Large intestine (tissue), 12 donors: ENCODE measurements at places on chromosomes 7 and 10.

GRCh38 chr7:42527004-42527403 is 290.0 kb upstream of the GLI3 start:
- no peak overlapping the region for H3K4me3 ChIP-seq
- no peaks in the 10 kb centered on the region for H3K4me1 ChIP-seq
- no peaks in the 10 kb centered on the region for H3K36me3 ChIP-seq

DNA sequence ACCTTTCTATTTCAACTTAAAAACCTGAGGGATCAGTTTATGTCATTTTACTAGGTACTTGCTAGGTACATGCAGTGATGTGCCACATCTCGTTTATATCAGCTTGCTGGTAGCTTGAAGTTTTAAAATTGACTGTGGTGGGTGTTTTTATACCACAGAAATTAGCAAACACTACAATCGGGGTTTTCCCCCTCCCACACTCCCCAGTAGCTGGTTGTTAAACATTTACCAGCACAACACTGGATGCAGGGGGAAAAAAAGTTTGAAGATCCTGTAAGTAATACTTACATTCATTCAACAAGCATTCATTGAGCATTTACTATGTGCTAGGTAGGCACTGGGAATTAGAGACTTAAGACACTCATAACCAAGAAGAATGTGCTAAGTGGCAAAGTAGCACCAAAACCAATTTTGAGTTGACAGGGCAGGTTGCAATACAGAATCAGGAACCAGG is 32.6 kb downstream of the USP6NL start:
- H3K4me3 ChIP-seq = no peak overlapping the region
- H3K27ac ChIP-seq = no peak overlapping the region
- no peaks in the 10 kb centered on the region for H3K27me3 ChIP-seq
- peaks cover 2% of the 10 kb centered on the region for H3K36me3 ChIP-seq

DNA sequence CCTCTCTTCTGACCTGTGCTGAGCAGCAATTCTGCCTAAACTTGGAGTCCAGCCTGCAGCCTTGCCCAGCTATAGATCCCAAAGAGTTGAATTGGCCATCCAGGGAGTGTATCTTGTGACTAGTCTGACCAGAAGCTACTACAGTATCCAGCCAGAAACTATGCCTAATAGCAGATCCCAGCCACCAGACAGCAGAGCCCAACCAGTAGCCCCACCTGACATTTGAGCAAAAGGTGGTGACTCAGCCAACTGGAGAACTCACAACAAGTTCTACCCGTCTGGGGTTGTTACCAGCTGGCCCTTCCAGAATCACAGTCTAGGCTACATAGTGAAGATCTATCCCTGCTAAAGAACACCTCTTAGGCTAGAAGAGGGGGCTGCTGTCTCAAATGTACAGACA is 315.0 kb downstream of the CRPPA start:
- no peak overlapping the region for H3K4me3 ChIP-seq
- H3K36me3 ChIP-seq = no peaks in the 10 kb centered on the region
- no peak overlapping the region for H3K27ac ChIP-seq
- H3K27me3 ChIP-seq = no peaks in the 10 kb centered on the region
- H3K4me1 ChIP-seq = no peaks in the 10 kb centered on the region

GRCh38 chr7:105350906-105351305 is 37.8 kb downstream of the SRPK2 start:
- no peak overlapping the region for H3K4me3 ChIP-seq
- H3K27ac ChIP-seq = no peak overlapping the region
- peaks cover 7% of the 10 kb centered on the region for H3K4me1 ChIP-seq
- no peaks in the 10 kb centered on the region for H3K27me3 ChIP-seq
- DNase-seq = no peak

- no peaks in the 10 kb centered on the region for H3K4me1 ChIP-seq
- peaks cover 3% of the 10 kb centered on the region for H3K36me3 ChIP-seq
- DNase-seq = no peak
- no peak overlapping the region for H3K4me3 ChIP-seq
- H3K27ac ChIP-seq = no peak overlapping the region
These were observed 60.3 kb downstream of the PLXDC2 start for GRCh38 chr10:19876570-19876969.

GRCh38 chr10:78747401-78748234 is 321.1 kb upstream of the ZMIZ1 start:
- no peak overlapping the region for H3K4me3 ChIP-seq
- H3K36me3 ChIP-seq = no peaks in the 10 kb centered on the region
- peak; percentile 85 for DNase-seq
- H3K27me3 ChIP-seq = no peaks in the 10 kb centered on the region
- H3K27ac ChIP-seq = peak overlapping the region; percentile 79

DNA sequence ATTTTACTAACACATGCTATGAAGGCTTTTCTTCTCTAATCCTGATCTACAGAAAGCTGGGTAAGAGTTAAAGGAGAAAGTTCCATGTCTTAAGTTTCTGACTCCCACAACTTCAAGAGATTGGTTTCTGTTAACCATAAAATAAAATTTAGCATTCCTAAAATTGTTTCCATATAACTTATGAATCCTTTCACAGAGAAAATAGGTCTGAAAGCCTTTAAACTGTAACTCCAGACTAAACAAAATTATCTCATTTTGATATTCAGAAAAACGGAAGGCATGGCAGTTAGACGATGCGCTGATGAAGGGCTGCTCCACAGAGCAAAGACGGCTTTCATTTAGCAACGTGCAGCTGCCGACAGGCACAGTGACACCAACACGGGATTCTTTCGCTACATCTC is 133.3 kb downstream of the SLC25A13 start:
- no peak for DNase-seq
- H3K36me3 ChIP-seq = peaks cover 49% of the 10 kb centered on the region
- no peaks in the 10 kb centered on the region for H3K4me1 ChIP-seq

DNA sequence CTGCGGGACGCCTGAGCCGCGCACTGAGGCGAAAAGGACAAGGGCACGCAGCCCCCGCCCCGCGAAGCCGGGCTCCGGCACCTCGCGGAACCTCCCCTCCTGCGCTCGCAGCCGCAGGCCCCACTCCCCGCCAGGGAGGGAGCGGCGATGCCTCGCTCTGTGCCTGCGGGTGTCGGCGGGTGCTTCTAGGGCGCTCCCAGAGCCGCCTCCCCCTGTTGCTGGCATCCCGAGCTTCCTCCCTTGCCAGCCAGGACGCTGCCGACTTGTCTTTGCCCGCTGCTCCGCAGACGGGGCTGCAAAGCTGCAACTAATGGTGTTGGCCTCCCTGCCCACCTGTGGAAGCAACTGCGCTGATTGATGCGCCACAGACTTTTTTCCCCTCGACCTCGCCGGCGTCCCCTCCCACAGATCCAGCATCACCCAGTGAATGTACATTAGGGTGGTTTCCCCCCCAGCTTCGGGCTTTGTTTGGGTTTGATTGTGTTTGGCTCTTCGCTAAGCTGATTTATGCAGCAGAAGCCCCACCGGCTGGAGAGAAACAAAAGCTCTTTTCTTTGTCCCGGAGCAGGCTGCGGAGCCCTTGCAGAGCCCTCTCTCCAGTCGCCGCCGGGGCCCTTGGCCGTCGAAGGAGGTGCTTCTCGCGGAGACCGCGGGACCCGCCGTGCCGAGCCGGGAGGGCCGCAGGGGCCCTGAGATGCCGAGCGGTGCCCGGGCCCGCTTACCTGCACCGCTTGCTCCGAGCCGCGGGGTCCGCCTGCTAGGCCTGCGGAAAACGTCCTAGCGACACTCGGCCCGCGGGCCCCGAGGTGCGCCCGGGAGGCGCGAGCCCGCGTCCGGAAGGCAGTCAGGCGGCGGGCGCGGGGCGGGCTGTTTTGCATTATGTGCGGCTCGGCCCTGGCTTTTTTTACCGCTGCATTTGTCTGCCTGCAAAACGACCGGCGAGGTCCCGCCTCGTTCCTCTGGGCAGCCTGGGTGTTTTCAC is 519 bp downstream of the ITGB8 start:
- peak overlapping the region; percentile 94 for H3K27ac ChIP-seq
- DNase-seq = peak; percentile 38
- peak overlapping the region; percentile 80 for H3K4me3 ChIP-seq
- no peaks in the 10 kb centered on the region for H3K27me3 ChIP-seq

GRCh38 chr7:17661982-17662585 is 278.2 kb downstream of the SNX13 start:
- no peak overlapping the region for H3K4me3 ChIP-seq
- DNase-seq = no peak
- no peaks in the 10 kb centered on the region for H3K36me3 ChIP-seq
